ENCODE measurements at places on chromosomes 16 and 17.

GRCh38 chr16:2500918-2501750, 12.6 kb upstream of the ATP6V0C start:
- DNase-seq: peak; percentile 76

- DNase-seq: no peak
Observed at GRCh38 chr17:80887639-80888175, 103.9 kb upstream of the CHMP6 start.

DNA sequence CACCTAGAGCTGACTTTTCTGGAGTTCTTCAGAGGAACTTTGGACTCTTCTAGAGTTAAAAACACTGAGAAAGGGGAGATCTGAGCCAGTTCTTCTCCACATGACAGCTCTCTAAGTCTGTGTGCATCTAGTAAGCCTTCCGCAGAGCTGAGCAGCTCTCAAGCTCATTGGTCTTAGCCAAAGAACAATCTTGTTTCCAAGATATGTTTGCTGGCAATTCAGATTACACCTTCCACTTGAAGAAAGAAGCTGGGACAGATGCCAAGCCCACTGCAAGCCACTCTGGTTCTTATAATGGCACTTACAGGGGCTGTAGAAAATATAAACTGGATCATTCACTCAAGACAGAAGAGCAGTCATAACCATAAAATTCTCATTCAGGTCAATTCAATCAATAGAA, 134.1 kb upstream of the TOX3 start:
- DNase-seq: peak; percentile 6

GRCh38 chr17:81550285-81550684, 1.9 kb downstream of the FAAP100 start:
- no peak for DNase-seq

DNA sequence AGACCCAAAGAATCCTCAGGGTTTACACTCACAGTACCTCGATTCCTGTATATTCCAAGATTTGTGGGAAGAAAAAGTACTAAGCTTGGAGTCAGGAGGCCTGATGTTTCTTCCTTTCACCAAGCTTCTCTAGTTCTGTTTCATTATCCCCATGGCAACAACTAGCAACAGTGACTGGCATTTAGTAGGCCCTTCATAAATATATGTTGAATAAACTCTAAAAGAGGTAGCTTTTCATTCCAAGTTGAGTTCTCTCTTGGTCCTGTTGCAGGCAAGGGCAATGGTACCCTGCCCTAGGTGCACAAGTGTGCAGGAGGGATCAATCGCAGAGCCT, 527 bp upstream of the UBE2Z start:
- DNase-seq: peak; percentile 86

DNA sequence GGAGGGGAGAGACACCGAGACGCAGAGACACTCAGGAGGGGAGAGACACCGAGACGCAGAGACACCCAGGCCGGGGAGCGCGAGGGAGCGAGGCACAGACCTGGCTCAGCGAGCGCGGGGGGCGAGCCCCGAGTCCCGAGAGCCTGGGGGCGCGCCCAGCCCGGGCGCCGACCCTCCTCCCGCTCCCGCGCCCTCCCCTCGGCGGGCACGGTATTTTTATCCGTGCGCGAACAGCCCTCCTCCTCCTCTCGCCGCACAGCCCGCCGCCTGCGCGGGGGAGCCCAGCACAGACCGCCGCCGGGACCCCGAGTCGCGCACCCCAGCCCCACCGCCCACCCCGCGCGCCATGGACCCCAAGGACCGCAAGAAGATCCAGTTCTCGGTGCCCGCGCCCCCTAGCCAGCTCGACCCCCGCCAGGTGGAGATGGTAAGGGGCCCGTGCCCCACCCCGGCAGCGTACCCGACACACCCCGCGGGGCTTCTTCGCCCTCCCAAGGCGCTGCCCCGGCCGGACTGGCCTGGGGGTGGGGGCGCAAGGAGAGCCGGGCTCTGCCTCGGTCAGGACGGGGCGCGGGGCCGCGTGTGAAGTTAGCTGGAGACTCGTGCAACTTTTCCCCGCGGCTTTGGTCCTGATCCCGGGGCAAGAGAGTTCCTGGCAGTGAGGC, 427 bp downstream of the PPP1R1B start:
- DNase-seq: no peak

DNA sequence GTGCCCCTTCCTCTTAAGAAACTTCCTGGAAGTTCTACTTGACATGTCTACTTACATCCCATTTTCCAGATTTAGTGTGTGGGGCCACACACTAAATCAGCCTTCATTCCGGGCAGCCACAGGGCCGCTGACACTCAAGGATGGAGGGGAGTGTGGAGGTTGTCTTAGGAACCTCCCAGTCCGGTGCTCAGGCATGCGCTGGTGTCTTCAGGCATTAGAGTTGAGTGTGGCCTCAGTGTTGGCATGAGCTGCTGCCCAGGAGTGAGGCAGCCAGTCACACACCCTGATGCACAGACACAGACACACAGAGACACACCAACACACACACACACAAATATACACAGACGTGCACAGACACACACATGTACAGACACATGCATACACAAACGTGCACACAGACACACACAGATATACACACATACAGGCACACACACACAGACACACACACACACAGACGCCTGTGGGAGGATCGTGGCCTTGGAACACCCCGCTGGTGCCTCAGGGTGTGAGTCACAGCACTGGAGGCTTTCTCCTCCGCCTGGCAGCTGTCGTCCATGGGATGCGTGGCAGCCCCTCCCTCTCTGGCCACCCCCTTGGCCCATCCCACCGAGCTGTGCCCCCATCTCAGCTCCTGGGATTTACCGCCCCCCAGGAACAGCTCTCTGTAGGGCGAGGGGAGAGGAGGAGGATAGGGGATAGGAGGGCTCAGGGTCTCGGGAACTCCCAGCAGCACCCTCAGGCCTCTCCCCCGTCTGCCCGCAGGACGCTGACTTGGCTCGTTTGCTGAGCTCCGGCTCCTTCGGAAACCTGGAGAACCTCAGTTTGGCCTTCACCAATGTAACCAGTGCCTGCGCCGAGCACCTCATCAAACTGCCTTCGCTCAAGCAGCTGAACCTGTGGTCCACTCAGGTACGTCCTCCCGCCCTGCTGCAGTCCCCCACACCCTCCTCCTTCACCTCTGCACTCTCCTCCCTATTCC, 75.6 kb upstream of the PLCG2 start:
- DNase-seq: peak; percentile 31

DNA sequence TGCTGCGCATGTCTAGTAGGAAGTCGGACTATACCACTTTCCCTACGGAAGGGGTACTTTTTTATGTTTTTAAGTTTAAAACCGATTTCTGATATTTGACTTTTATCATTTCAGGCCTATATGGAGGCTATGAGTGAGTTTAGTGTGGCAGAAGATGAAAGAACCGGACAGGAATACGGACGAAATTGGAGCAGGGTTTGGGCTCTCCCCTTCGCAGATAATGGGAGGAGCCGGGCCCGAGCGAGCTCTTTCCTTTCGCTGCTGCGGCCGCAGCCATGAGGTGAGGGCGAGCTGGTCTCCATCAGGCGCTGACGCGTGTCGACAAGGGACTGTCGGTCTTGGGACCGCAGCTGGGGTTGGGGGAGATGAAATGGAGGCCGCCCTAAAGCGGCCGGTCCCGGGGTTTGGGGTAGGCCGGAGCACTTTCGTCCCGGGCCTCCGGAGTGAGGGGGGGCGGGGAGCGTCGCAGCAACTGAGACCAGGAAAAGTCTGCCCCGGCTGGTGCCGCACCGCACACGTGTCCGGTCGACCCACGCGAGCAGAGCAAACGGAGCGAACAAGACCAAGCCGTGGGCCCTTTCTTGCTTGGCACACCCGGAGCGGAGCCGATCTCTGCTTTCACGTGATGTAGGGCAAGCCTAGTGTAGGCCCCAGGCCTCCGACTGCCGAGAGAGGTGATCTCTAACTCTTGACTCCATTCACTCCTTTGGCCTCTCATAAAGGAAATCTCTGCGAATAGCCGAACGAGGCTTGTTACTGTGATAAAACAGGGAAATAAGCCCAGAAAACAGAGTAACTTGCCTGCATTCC, at the start of gene RPL19:
Gene RPL19 (plus strand): TSS at position 214 of the 810 bp plus-strand sequence. CDS start 62 bp downstream, at position 276.
- DNase-seq: peak; percentile 89
